ENCODE measurements at places on chromosomes 3 and 15.

GRCh38 chr3:194962056-194962455 is 276.4 kb downstream of the FAM43A start:
- DNase-seq = no peak

GRCh38 chr3:71885006-71885405 is 100.1 kb upstream of the PROK2 start:
- no peak for DNase-seq

DNA sequence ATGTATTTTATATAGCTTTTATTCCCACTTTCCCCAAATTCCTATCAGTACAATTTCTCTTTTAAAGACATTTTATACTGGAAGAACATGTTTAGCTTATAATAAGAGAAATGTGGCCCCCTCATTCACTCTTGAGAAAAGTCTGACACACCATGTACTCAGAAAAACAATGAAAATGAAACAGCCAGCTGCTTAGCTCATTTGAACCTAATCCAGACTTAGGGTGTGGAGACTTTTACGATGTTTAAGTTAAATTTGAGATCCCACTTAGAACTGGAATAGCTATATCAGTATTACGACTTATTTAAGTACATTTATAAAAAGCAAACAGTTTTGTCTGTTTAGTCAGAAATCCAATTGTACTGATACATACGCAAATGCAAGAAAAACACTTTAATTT is 252.3 kb upstream of the ARRDC4 start:
- DNase-seq = no peak

DNA sequence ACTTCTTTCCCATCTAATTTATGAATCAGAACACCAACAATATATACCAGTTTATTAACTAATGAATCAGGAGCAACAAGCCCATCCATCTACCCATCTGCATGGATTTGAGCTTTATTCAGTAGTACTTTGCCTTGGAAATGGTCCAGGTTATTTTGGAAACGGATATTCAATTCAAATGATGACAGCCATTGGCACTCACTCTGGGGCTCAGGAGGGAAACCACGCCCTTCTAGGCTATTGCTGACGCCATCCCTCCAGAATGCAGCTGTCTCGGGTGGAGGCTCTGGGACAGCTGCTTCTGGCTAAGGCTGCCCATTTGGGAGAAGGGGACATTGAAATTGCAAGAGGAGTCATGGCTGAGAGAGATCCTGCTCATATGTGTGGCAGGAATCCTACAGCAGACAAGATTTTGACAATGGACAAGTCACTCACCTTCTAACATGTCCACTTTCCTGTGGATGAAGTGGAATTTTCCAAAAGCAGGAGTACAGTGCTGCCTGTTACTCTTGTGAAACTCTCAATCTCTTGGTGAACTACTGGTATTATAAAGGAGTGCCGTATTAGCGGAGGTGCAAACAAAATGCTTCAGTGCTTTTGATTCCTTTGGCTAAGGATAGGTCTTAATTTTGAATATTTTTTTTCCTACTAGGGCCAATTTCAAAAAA is 29.3 kb upstream of the TRAK1 start:
- no peak for DNase-seq

- DNase-seq = no peak
Measured at GRCh38 chr3:157275832-157276231, 115.9 kb upstream of the CCNL1 start.

DNA sequence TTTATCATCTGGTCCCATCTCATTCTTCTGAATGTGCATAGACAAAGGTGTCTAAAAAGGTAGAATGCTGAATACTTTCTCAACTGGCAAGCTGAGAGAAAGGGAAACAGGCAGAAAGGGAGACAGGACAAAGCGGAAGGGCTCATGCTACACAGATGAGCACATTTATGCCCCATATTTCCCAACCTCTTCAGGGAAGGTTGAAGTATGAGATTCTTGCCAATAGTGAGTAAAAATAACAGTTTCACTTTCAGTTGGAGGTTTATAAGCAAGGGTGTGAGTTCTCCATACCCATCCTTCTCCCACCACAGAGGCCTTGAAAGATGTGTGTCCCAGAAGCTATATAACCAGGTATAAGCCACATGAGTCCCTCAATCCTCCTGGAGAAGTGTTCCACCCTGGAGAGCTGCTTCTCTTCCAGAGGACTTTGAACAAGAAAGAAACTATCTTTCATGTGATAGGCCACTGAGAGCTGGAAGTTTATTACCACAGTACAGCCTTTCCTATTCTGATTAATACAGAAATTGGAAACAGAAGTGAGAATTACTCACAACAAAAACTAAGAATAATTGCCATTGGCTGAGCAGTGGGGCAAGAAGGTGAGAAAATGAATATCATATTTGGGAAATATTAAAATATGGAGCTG is 709.4 kb upstream of the NR2F2 start:
- no peak for DNase-seq

DNA sequence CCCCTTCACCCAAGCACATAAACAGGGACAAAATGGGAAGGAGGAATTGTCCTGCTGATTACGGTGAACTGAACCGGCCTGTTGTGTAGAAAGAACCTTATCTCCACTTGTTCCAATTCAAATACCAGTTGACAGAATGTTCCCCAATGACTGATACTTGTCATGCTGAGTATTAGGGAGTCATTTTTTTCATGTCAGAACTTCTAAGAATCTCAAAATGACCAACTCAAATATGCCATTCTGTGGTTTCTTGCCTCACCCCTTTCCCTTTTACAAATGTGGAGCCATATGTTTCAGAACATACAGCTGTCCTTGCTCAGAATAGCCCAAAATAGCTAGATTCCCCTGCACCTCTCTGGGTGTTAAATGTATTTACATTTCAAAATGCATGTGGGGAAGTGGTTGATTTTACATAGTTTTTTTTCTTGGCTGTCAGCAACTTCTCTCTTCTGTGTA is 405.9 kb upstream of the TBL1XR1 start:
- DNase-seq = no peak

DNA sequence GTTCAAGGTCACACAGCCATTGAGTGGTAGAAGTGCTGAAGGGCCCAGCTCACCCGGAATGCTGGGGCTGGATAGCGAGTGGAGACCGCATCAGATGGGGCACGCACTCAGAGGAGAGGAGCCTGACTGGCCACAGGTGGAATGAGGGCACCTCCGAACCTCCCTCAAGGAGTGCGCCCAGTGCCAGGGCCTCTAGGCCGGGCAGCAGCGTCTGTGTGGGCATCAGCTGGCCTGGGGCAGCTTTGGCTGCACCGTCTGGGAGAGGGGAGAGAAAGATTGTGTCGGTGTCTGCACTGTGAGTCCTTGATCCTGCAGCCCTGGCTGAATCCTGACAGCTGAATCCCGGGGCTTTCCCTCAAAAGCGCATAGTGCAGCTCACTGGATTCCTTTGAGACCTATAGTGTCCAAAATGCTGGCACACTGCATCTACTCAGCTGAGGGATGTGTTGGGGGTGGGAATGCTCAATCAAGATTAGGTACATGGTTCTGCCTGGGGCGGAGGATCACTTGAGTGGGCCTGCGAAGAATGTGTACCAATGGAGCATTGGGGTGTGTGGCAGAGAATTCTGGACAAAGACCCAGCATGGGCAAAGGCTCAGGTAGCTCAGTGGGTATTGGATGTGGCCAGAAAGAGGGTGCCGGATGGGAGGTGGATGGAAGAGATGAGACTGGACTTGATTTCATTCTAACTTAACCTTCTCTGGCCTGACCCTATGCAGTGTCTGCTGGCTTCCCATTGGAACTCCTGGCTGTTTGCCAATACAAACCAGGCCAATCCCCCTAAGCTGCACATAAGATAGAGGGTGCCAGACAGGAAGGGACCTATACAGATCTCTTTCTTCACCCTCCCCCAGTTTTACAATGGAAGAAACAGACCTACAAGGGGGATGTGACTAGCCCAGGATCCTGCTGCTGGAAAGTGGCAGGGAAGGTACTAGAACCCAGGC is 950 bp downstream of the ANKDD1A start:
- no peak for DNase-seq

GRCh38 chr3:148005456-148005855 is 596.3 kb downstream of the ZIC1 start:
- DNase-seq = no peak

DNA sequence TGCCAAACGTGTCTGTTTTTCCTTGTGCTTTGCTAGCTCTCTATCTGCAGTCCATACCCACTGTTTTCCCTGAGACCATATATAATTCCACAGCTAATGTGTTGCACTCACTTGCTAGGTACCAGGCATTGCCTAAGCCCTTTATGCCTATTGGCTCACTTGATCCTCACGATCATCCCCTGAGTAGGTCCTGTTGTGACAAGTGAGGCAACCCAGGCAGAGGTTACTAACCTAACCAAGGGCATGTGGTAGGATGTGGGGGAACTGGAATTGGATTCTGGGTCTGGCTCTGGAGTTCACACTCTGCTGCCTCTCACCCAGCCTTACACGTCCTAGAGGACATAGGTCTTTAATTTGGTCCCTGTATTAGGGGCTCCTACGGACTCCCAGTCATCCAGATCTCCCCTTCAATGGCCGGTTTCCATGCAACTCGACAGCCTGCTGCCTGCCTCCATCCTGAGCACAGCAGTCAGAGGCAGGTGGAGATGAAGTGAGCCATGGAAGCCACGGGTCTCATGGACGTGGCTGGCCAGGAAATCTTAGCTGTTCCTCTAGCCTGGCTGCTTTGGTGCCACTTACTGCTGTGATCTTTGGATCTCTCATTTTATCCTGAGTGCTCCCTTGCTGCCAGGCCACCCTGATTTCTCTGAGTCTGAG is 38.9 kb upstream of the MYZAP start:
- DNase-seq = no peak

- no peak for DNase-seq
Measured at GRCh38 chr15:41215708-41216107, 14.8 kb downstream of the EXD1 start.

GRCh38 chr15:58438956-58439355 is 7.2 kb downstream of the LIPC start:
- DNase-seq = no peak

DNA sequence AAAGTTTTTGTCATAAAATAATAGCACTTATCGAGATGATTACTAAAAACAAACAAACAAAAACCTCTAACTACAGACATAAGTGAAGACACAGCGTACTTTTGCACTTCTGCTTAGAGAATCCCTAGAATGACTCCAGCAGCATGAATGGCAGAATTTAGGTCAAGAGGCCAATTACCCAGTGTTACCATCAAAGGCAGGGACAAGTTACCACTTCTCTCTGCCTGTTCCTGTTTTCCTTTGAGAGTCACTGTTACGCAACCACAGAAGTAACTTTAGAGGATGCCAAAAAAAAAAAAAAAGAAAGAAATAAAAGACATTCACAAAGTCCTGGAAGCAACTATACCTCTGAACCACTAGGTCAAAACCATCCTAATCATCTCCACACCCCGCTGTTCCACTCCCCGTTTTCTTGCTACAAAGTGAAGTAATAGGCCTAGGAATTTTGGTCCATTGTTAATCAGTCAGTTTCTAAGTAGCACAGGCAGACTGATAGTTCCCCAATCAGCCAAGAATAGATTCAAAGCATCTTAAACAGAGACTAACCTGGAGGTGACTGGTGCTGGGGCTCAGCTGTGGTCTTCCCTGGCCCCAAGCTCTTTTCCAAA is 41.9 kb downstream of the FMN1 start:
- DNase-seq = no peak

DNA sequence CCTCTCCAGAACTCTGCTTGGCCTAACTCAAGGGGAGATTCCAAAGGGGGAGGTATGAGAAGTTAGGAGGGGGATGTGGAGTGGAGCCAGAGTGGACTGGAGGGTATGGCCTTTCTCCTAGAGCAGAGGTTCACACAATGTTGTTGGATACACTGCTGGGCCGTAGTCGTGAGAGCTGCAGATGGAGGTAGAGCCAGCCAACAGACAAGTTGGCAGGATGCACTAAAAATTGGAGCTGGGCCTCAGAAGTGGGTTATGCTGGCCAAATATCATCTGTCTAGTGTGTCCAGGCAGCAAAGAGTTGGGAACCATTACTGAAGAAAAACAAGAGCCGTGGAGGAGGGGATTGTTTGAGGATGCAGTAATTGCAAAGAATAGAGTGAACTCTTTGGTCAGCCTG is 27.7 kb upstream of the LRRFIP2 start:
- no peak for DNase-seq

DNA sequence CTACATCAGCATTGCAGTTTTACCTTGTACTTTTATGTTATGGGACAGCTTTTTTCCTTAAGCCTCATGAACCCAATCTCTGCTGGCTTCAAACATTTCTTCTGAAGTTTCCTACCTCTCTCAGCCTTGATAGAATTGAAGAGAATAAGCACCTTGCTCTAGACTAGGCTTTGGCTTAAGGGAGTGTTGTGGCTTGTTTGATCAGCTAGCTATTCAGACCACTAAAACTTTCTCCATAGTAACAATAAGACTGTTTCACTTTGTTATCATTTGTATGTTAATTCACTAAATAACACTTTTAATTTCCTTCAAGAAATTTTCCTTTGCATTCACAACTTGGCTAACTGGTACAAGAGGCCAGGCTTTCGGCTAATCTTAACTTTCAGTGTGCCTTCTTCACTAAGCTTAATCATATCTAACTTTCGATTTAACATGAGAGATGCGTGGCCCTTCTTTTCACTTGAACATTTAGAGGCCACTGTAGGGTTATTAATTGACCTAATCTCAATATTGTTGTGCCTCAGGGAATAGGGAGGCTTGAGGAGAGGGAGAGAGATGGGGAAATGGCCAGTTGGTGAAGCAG is 8.1 kb upstream of the TIGIT start:
- no peak for DNase-seq

DNA sequence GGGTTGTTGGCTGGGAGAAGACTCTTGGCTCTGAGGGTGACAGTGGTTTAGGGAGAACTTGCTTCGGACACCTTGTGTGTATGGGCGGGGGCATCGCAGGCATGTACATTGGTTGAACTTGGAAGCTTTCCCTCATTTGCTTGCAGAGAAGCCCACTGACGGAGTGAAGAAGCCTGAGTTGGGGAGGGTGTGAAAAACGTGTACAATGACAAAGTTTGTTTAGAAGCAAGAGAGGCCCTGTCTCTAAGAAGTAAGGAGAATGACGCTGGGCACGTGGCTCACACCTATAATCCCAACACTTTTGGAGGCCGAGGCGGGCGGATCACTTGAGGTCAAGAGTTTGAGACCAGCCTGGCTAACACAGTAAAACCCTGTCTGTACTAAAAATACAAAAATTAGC is 13.7 kb downstream of the LIMD1 start:
- no peak for DNase-seq

Data from stimulated activated CD8-positive, alpha-beta memory T cell treated with anti-CD3 and anti-CD28 coated beads, Interleukin-2, amount 100 ng/mL, for 48 hours (primary cell).